Ureter (tissue), 1 donor: ENCODE measurements at places on chromosomes 3 and 15.

GRCh38 chr3:4320096-4320911, 17.1 kb downstream of the SETMAR start:
- no peak for DNase-seq

DNA sequence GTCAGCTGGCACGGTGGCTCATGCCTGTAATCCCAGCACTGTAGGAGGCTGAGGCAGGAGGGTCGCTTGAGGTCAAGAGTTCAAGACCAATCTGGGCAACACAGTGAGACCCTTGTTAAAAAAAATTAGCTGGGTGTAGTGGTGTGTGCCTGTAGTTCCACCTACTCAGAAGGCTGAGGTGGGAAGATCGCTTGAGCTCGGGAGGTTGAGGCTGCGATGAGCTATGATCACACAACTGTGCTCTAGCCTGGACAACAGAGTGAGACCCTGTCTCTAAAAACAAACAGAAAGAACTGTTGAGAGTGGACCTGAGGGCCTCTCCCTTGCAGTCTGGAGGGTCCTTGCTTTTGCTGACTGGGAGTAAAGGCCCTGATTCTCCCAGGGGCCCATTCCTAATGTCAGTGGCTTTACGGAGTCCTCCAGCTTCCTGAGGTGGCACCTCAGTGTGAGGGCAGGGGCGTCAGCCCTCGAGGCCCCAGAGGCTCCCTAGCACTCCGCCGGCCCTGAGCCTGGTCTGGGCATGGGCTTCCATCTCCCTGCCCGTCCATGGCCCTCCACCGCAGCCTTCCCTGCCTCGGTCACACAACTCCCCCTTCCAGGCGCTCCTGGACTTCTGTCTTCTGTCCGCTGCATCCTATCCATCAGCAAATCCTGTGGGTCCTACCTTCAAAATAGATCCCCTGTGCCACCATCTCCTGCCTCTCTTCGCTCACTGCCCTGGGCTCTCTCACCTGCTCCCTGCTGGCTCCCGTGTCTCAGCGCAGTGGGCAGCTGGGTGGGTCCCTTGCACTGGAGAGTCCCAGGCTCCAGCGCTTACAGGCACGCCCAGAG, 19.0 kb downstream of the FBLN2 start:
- no peak for DNase-seq

DNA sequence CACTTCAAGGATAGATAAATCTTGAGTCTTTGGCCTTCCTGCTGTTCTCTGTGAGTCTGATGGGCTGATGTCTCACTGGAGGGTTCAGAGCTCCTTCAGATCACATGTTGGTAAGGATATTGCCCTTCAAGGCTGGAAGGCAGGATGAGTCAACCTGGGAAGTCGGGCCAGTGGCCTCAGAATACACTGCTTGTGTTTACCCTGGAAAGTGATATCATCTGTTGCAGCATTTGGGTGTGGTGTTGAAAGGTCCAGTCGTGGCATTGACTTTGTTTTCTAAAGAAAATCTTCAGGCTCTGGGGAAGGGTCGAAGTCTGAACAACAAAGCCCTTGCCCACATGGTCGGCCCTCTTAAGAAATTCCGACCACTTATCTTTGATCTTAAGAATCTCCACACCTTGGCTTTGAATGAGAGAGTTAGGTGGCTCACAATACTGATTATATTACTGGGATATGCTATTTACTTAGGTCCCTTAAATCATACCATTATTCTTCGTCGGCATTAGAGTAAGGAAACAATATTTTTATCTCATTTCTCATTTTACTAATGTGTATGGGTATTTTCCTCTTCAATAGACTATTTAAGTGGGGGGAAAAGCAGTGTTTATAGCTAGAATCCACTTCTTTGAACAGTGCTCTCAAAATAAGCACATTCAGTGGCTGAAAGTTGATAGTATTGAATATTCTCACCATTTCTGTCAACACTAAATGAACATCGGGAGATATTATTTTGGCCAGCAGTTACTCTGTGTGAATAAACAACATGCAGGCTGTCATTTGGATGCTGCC, 303.9 kb upstream of the RASGRP1 start:
- no peak for DNase-seq

DNA sequence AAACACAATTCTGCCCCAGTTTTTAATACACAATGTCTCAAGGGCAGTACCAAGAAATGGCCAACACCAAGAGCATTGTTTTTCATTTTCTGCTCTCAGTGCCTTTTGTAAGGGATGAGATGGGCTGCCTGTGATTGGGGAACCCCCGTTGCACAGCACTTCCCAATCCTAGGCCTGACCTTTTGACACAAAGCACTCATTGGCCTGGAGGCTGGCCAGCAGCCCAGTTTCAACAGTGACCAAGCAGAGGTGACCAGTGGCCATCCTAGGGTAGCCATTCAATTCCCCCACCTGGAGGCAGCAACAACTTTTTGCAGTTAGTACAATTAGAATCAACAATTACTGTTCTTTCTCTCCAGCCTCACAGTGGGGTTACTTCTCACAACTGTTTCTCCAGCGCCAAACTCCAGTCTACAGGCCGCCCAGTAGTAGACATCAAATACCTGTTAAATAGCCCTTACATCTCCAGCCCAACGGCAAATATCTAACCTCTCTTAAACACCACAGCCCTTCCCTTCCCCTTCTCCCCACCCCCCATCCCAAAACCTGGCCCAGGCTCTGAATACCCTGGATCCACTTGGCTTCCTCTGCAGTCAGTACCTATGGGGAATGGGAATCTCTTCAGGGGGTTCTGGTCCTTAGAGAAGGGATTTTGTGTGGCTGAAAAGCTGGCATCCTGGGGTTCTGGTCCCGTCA, 8.9 kb upstream of the LRRC2 start:
- DNase-seq: no peak

DNA sequence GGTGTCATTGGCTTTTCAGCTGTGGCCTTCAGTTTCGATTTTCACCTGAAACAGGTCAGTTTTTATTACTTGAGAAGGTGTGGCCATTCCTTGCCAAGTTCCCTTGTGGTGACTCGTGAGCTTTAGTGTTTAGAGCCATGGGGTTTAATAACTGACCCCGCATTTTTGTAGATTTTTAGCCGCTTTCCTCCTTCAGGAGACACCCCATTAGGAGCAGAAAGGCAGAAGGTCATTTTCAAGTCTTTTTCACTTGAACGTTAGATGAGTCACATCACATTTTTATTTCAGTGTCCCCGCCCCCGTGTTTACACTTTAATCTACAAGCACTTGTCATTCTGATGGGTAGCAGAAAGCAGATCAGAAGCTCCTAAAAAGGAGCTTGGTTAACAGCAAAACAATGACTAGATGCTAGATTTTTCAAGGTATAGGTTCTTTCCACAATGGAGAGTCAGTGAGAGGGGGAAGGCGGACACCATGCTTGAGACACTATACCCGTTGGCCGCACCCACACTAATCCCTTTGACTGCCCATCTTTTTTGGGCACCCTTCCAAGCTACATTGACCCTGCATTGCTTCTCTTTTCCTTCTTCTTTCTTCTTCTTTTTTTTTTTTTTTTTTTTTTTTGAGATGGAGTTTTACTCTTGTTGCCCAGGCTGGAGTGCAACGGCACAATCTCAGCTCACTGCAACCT, 132.7 kb downstream of the GHSR start:
- no peak for DNase-seq

- DNase-seq: no peak
These were observed 7.3 kb downstream of the RAB27A start for GRCh38 chr15:55282284-55282833.

DNA sequence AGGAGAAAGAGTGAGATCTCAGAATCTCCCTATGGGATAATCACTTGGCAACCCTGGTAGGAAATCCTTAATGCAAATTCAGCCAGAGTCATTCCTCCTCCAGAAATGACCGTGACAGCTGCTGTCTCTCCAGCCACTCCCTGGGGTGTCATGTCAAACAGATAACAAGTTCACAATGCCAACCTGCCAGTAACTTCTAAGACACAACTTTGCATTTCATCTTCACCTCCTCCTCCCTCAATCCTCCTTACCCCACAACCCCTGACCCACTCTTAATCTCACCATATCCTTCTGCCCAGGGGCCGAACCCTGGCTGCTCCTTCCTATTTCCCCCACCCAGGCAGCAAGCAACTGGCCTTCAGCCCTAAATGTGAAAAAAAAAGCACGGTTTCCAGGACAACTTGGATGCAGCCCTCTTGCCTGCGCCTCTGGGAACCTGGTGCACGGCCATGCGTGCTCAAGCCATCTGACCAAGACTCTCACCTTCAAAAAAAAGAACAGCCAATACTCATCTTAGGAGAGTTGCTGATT, 166.0 kb downstream of the NTRK3 start:
- no peak for DNase-seq

- DNase-seq: no peak
These were observed 15.4 kb upstream of the GMNC start for GRCh38 chr3:190877925-190878324.

DNA sequence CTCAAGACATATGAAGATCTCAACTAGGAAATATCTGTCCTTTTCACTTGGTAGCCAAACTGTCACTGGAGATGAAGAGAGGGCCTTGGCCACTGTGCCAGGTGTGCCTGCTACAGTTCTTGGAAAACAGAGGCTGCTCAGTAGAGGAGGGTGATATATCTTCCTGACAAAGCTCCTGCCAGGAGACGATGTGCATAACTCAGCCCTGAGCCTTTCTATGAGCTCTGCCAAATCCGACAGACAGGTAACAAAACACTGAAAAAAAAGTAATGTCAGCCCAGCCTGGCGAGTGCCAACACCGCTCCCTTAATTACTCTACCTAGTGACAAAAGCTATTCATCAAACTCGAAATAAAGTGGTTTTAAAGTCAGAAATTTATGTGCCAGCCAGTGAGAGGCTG, 123.2 kb downstream of the MFSD1 start:
- DNase-seq: no peak

DNA sequence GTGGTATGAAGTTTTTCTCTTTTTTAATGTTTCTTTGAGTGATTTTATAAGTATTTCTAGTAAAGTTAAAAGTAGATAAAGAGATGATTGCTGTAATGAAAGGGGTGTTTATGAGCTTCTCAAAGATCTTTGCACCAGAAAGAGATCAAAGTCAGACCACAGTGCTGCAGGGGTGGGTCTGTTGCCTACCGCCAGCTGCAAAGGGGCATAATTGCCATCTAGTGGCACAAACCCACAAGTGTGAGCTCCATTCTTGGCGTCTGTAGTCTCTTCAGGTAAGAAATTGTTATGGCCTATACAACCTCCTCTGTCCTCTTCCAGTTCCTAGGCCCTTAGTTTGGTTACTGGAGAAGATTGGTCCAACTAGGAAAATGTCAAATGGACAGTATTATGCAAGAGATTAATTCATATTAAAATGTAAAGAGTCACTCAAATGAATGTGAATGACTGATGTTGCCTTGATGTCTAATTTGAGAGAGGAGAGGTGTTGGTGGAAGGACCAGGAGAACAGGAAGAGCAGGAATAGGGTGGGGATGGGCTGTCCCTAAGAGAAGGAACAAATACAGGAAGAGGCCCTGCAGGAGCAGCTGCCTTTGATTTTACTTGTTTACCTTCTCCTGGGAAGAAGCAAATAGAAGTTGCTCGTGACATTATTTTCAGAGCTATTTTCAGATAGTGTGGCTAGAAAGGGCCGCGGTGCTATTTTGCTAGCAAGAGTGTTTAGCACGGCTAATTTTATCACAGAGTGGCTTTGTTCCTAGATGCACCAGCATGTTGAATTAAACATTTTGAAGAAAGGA, 53.0 kb upstream of the GSK3B start:
- DNase-seq: peak; percentile 57

GRCh38 chr15:63888146-63888545, 54.4 kb upstream of the HERC1 start:
- DNase-seq: no peak

- peak; percentile 45 for DNase-seq
These were observed 65.9 kb downstream of the CACNA2D3 start for GRCh38 chr3:54188176-54188791.

GRCh38 chr3:146368882-146369523, 100.4 kb downstream of the PLSCR2 start:
- no peak for DNase-seq

- DNase-seq: no peak
These were observed 282.9 kb upstream of the COL8A1 start for GRCh38 chr3:99355465-99355864.

GRCh38 chr3:147359177-147360050, 46.9 kb downstream of the ZIC4 start:
- no peak for DNase-seq

DNA sequence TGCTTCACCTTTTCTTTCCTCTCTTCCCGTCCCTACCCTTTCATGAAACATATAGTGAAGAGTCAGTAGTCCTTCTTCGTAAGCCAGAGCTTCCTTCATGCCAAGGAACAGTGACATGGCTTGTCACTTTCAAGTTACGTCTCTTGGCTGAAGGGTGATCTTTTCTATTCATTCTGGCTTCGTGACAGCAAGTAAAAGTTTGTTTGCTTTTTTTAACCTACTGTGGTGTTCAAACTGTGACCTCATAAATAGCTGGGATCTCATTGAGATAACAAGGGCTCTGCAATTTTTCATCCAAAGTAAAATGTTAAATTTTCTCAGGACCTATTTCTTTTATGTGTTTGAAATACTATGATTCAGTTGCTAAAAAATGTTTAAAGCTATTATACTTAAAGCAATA, 10.5 kb downstream of the CDIN1 start:
- no peak for DNase-seq

DNA sequence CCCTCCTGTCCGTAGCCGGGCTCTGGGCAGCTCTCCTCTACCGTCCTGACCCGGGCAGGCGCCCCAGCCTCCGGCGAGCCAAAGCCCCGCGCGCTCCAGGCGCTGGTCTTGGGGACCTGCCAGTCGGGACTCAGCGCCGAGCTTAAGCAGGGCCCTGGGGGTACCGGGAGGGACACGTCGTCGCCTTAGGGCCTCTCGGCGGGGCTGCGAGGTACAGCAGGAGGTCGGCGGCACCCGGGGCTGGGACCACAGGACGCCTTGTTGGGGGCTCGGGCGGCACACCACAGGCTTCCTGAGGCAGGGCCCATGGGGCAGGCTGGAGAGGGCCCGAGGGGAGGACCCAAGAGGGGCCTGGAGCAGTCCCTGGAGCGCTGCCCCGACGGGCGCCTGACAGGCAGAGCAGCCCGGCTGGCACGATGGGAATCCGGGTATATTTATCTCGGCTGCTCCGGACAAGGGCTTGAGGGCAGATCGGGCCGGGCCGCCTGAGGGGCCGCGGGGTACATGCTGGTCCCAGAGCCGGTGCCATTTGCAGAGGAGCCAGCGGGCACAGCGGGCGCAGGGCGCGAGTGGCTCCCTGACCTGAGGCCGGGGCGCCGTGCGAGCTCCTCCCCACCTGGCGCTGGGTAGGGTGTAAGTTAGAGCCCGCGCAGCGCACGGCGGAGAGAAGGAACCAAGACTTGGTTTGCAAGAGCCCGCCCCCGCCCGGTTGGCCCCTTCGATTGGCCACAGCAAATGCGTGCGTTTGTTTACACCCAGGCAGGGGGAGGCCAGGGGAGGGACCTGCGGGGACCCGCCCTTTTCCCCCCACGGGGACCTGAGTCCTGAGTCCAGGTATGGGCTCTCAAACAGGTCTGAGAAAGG, 574 bp downstream of the SLC38A3 start:
- no peak for DNase-seq

GRCh38 chr3:149224736-149225594, 3.3 kb upstream of the CP start:
- no peak for DNase-seq

GRCh38 chr15:57525581-57525980, 66.1 kb upstream of the MYZAP start:
- DNase-seq: no peak

- DNase-seq: no peak
These were observed 57.3 kb upstream of the OSTN start for GRCh38 chr3:191141728-191142127.
